ENCODE measurements at places on chromosomes 2 and 18. TPM values are rescaled to one million over a fixed set of nuclear protein-coding genes. Genes with fewer than 3 reads are reported as not detected.

- no peak for DNase-seq
These were observed 74.5 kb upstream of the NOSTRIN start for GRCh38 chr2:168727904-168728470.

DNA sequence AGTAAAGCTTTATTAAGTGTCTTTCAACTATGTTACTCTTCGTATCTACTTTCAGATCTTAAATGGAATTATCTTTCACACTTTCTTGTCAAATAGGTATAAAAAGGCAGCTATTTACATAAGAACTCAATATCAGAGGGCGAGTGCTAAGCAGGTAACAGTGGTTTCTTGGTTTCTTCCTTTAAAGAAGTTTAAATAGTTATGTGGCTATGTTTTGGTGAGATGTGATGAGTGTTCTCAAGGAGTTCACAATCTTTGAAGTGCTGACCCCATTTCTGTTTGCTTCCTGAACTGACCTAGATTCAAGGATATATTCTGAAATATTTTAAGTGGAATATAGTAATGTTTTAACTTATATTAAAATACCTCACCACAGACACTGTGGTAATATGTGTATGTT is 161.9 kb downstream of the DPP4 start:
- DNase-seq = no peak

Gene FBXO36
- 6.1 TPM for total RNA-seq

Gene CYP27C1
- total RNA-seq = 0.56 TPM

- no peak for DNase-seq
These were observed 44.4 kb upstream of the ATL2 start for GRCh38 chr2:38421274-38422056.
